ENCODE measurements at places on chromosomes 3 and 15.

GRCh38 chr15:43534897-43535296, 17.5 kb downstream of the MAP1A start:
- no peak for DNase-seq

- DNase-seq = no peak
Observed at GRCh38 chr3:26932752-26933151, 310.2 kb downstream of the LRRC3B start.

DNA sequence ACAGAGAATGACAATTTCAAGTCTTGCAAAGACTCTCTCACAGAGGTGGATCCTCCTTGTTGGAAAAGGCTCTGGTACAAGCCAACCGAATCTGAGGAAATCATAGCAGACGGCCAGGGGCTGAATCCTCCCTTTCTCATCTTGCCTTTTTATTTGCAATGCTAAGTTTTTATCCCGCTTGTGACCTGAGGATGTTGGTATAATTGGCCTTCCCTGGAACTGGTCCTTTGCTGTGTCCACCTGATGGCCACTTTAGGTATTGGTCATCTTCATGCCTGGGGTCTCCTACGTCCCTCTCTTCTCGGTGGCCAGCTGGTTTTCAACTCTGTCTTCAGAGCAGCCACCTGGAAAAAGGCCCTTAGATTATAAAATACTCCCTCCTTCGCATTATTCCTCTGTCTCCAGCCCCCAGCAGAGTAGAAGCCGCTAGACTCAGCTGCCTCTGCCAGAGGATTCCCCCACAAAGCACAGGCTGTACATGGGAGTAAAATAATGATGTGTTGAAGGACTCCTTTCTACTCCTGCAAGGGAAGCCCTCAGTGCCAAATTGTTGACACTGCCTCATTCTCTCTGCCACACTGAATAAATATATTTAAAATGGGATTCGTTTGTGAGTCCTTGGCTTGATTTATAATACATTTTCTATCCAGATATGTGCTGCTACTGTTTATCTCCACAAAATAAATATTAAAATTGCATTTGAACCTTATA, 208.9 kb upstream of the CFAP20DC start:
- DNase-seq = no peak

DNA sequence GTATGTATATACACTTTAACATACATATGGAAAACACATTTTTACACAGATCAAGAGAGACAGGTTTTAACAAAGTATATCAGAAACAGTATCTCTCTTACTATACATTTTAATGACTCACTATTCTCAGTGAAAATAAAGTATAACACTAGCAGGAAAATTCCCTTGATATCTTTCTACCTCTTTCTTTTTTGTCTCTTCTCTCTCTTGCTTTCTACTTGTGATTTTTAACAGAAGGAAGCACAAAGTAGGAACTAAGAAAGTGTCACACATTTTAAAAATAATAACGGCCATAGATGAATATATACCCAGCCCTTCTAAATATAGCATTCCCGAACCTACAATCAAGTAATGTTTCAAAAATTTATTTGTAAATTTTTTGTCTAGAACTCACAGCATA, 4.8 kb downstream of the DENND4A start:
- DNase-seq = no peak

DNA sequence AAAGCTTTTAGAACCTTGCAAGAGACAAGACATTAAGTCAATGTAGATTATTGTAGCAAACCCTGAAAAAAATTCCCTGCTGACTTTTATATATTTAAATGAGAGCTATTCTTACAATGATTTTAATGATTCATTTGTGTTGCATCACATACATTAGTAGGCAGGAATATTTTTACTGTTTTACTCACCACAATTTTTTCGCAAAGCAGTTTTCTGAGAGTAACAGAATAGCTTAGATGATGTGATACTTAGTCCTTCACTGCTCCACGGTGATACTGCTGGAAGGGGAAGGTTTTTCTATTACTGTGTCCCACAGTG, 43.9 kb upstream of the CLRN1 start:
- DNase-seq = no peak

All from D341Med (cell line).